Motor neuron (in vitro differentiated cells): ENCODE measurements at places on chromosomes 16 and 17.

- no peak for ATAC-seq
These were observed 24.3 kb downstream of the GP2 start for GRCh38 chr16:20303012-20303411.

DNA sequence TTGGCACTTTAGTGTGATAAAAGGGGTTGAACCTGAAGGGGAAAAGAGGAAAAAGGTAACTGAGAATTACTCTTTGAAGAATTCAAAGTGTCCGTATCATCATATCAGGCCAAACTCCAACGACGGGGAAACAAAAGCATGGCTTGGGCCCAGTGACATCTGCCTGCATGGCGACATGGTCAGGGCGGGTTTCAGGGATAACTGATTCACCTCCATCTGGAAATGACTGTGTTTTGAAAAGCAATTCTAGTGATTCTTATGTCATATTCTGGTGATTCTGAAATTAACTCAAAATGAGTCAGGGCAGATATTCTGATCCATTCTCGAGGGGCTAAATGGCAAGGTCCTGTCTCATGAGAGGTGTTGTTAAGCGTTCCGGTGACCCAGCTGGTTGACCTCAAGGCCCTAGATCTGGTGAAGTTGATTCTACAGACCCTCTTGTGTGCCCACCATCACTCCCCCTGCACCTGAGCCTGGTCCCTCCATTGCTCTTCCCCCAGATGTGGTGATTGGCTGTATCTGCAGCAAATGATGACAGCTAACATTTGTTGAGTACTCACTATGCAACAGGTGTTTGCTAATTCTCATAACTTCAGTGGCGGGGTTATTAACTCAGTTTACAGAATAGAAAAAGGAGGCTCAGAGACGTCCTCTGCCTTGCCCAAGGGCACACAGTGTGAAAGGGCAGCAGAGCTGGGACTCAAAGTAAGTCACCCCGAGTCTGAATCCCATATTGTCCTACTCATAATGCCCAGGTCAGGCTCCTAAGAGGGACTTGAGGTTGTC is 251.8 kb downstream of the MAF start:
- ATAC-seq: no peak

GRCh38 chr16:19172098-19172780 is 4.2 kb downstream of the SYT17 start:
- no peak for ATAC-seq

- ATAC-seq: no peak
These were observed 31.4 kb upstream of the PMFBP1 start for GRCh38 chr16:72203401-72203800.
